Cortex of kidney (tissue), 1 donor: ENCODE measurements at places on chromosomes 3 and 15.

- DNase-seq: no peak
Observed at GRCh38 chr3:29183346-29184087, 97.4 kb upstream of the RBMS3 start.

GRCh38 chr15:45630917-45631691, 3.7 kb upstream of the SQOR start:
- no peak for DNase-seq

DNA sequence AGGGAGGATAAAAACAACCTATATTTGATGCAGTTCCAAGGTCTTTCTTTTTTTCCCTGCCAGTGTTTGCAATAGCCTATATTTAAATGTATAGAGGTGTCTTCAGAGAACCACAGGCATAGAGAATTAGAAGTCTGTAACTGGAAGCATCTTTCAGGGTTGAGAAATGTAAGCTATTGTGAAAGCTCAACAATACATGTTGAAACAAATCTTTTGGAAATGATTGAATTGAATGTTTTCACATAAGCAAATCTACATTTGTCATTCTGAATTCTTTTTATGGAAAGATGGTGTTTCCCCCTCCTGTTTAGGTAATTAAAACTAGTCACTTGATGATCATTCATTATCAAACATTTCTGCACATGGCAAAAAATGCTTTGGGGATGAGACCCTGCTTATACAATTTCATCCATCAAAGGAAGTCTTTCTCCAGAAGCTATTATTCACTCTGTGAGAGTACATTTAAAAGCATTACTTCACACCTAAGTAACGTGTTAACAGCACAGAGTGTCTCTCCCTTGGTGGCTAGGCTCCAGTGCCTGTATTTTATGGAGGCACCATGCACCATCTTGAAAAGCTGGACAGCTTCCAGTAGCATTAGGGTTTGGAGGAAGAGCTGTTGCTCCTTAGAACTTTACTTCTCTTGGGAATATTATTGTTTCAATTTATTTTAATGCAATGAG, 406.2 kb downstream of the LSAMP start:
- DNase-seq: no peak

DNA sequence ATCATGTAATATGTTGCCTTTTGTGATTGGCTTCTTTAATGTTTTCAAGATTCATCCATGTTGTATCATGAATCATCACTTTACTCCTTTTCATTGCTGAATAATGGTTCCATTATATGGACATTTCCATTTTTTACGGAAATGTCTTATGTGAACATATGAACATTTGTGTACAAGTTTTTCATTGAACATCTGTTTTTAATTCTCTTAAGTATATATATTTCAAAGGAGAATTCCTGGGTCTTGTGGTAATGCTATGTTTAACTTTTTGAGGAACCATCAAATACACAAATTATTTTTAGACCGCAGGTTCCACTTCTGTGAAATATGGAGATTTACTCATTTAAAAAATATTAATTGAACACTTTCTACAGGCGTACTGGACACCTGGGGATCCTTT, 85.7 kb downstream of the ARIH1 start:
- DNase-seq: no peak

- no peak for DNase-seq
Observed at GRCh38 chr15:73303636-73304035, 65.1 kb downstream of the HCN4 start.

DNA sequence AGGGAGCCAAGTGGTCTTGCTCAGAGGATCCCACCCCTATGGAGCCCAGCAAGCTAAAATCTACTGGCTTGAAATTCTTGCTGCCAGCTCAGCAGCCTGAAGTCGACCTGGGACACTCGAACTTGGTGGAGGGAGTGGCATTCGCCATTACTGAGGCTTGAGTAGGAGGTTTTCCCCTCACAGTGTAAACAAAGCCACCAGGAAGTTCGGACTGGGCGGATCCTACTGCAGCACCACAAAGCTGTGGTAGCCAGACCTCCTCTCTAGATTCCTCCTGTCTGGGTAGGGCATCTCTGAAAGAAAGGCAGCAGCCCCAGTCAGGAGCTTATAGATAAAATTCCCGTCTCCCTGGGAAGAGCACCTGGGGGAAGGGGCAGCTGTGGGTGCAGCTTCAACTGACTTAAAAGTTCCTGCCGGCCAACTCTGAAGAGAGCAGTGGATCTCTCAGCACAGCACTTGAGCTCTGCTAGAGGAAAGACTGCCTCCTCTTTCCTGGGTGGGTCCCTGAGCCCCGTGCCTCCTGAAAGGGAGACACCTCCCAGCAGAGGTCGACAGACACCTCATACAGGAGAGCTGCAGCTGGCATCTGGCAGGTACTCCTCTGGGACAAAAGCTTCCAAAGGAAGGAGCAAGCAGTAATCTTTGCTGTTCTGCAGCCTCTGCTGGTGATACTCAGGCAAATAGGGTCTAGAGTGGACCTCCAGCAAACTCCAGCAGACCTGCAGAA, 576.3 kb upstream of the NECTIN3 start:
- no peak for DNase-seq

GRCh38 chr15:41259546-41260189, 28.6 kb downstream of the CHP1 start:
- DNase-seq: no peak

GRCh38 chr3:100104442-100104798, 9.9 kb downstream of the FILIP1L start:
- DNase-seq: no peak

- no peak for DNase-seq
Observed at GRCh38 chr15:100740138-100740537, 137.7 kb downstream of the ASB7 start.

GRCh38 chr15:89209057-89209456, 12.3 kb downstream of the RLBP1 start:
- no peak for DNase-seq

DNA sequence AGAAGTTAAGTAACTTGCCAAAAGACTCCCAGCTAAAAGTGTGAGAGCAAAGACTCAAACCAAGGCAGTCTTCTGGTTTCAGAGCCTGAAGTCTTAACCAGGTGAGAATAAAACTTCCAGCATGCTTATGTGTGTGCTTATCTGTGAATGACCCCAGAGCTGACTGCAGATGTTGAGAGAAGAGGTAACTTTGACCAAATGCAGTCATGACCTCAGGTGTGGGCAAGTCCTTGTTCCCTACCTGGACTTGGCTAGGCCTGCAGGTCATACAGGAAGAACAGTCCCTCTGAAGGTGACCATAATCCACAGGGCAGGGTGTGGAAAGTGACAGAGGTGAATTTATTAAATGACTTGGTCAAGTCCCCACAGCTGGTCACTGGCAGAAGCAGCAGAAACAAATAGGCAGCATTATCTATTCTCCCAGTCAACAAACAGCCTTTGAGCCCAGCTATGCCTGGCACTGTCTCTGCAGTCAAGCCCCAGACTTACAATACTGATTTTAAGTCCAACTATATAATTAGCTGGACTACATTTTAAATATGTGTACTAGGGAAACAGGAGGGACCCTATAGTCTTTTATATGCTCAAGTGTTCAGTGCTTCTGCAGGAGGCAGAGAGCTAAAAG, 3.0 kb upstream of the CPEB1 start:
- DNase-seq: no peak

DNA sequence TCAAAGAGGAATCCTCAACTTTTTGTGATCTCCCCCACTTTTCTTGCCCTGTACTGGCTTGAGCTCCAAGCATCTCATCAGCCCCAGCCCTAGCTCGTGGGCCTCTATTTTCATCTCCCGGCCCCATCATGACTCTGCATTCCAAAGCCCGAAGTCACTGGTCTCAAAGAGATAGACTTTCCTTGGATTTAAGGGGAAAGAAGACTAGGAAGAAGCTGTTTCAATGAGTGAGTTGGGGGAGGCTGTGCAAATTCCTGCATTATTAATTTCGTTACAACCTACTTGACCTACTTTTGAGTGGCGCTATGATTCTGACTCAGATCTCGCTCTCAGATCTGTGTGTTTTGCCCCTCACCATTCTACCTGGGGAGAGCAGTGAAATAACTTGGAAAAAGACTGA, 266.6 kb upstream of the TBL1XR1 start:
- DNase-seq: no peak

DNA sequence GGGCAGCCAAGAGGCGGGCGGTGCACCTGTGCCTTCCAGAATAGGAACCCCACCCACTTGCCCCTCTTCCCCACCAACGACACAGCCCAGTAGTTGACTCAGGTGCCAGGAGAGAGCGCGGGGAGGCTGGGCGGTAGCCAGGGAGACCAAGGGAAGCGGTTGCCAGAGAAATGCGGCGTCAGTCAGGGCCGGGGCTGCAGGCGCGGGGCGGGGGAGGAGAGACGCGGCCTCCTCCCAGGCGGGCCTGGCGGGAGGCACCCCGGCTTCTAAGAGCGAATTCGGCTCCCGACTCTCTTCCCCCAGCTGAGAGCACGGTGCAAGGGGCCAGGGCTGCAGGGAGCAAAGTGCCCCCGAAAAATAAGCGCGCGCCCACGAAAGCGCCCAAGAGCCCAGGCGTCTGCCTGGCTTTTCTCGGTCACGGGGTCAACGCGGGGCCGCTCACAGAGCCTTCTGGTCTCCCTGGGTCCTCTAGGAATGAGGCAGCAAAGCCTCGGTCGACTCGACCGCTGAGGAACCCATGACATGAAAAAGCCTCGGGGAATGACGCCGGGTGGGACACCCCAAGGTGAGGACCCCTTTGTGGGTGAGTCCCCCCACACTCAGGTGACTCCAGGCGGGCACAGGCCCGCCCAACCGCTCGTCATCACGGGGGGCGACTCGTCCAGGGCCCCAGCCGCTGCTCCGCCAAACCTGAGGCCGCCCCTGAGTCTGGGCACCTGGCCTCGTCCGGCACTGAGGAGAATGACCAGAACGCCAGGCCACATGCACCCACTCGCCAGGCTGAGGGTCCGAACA, 716 bp downstream of the CPEB1 start:
- no peak for DNase-seq

GRCh38 chr3:8451696-8452095, 49.9 kb upstream of the LMCD1 start:
- DNase-seq: no peak

GRCh38 chr15:57259568-57260040, 116.7 kb upstream of the CGNL1 start:
- DNase-seq: no peak

GRCh38 chr15:66834881-66835878, 133.1 kb downstream of the SMAD6 start:
- no peak for DNase-seq
